ENCODE measurements at places on chromosomes 1 and 21.
A peak's percentile ranks its signal among the peaks of the same experiment; 100 is the strongest.

DNA sequence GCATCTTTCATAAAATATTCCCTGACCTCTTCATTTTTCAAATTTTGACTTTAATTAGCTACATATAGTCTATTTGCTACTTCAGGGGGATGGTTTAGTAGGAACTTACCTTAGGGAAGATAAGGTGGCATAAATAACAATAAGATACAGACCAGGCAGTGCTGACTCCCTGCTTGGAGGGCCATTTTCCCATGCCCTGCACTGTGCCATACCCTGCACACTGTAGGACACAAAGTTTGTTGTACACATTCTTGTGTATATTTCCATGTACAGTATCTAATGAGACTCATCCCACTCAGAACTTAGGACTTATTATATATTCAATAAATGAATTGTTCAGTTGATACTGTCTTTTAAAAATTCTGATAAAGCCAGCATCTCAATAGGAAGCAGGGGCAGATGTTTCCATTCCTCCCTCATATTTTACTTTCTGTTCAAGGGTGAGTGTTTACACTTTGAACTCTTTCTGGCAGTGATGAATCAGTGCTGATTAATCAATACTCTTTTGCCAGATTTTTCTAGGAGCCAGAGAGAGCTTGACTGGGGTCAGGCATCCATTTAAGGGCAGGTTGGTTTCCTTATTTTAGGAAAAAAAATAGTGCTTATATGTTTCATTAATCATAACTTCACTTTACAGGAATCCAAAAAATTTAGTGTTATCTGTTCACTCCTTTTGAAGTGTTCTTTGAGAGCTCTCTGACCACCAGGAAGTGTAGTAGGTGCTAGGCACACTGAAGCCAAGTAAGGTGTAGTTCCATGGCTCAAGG lies 30.6 kb downstream of the MPZL1 start:
- DNase-seq, result no peak

DNA sequence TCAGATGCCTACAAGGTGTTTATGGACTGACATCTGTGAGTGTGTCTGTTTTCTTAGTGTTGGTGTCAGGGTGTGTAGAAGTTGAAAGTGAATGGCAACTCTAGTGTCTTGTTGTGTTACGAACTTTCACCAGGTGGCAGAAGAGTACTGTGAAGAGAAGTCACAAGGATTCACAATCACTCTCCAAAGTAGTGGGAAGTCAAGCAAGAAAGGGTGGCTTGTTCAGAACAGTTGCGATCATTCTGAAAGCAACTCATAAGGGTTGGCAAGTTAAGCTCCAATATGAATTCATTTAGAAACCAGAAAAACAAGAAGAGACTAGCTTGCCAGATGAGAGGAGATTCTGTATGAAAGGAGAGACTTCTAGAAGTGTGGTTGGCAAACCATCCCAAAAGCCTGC lies 86.1 kb downstream of the FASLG start:
- peak; percentile 53 for DNase-seq

DNA sequence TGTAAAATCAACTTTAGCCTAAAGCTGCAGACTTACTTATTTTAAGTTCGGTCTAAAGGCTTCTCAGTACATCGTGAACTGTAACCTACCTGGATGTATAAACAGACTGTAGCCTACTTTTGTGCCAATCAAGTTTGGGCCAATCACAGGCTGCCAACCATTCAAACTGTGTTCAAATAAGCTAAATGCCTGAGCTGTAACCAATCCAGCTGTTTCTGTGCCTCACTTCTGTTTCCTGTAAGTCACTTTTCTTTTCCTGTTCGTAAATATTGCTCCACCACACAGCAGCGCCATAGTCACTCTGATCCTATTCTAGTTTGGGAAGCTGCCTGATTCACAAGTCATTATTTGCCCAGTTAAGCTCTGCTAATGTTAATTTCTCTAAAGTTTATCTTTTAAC lies 37.5 kb upstream of the SLAMF9 start:
- no peak for DNase-seq

DNA sequence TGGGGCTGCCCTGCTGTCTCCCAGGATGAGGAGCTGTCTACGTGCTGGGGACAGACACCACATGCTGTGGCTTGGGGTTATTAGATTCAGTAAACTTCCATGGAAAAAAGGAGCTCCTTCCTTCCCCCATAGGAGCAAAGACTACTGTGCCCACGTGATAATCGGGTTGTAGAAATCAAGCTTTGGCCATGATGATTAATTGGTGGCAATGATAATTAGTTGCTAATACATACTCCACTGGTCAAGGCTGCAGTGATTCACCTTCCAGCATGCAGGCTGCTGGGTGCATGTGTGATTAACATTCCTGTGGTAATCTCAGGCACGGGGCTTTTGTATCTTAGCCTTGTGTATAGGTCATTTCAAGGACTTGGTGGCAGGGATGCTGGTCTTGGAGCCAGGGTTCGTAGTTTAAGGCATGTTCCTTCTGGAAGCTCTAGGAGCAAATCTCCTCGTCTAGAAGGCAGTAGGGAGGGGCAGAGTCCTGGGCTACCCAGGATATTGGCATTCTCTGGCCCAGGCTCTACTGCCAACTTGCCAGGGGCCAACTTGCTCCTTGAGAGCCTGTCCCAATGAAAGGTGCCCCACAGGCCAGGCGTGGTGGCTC lies 41.4 kb downstream of the TMCO4 start:
- no peak for DNase-seq

GRCh38 chr1:76876655-76877395 lies 9.5 kb downstream of the ST6GALNAC5 start:
- no peak for DNase-seq

DNA sequence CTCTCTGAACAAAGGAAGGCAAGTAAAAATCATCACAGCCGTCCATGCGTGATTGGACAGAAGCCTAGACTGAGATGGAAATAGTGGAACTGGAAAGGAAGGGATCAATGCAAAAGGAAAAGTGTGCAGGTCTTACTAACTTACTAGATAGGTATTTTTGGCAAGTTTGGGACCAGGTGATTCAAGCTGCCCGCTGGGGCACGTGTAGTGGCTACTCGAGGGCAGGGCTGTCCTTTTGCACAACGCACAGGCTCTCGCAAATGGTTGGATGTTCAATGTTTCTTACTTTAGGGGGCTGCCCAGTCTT lies 566 bp upstream of the ALG6 start:
- no peak for DNase-seq

GRCh38 chr1:2429780-2430591 lies 17.6 kb upstream of the PEX10 start:
- no peak for DNase-seq

DNA sequence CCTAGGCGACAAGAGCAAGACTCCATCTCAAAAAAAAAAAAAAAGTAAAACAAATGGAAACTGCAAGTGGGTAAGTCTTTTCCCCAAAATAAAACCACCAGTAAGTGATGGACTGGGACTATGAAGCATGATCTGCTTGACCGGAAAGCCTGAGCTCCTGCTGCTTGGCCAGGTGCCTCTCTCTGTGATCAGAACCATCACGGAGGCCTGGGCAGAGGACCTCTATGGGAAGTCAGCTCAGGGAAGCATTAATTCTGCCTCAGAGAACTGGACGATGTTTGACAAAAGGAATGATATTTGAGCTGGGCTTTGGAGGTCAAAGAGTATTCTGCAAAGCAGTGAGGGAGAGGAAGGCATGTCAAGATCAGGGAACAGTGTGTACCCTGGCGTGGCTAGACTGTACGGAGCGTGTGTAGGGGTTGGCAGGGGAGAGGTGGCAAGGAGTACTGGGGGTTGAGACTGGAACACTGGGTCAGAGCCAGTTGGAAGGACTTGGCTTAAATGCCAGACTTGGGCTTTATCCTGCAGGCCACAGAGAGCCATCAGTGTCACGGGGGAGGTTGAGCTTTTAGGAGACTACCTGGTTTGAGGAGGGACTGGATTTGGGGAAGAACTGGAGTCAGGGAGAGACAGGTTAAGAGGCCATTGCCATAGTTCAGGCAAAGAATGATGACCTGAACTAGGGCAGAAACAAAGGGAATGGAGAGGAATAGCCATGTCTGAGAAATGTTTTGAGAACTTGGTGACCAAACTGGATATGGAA lies 16.4 kb downstream of the ATP1A2 start:
- no peak for DNase-seq

DNA sequence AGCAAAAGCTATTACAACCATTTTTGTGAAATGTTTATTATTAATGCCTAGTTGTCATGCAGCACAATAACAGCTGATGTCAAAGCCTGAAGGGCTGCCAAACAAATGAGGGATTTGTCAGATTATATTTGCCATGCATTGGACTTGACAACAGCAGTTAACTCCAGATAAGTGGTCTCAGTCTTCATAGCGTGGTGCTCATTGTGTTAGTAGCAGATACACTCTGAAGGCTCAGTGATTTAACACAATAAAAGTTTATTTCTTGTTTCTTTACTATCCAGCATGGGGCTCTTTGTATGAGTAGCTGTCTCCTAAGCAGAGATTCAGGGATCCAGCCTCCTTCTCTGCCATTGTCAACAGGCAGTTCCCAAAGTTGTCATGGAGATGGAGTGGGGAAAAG lies 76.0 kb upstream of the PTGFRN start:
- DNase-seq, result no peak

DNA sequence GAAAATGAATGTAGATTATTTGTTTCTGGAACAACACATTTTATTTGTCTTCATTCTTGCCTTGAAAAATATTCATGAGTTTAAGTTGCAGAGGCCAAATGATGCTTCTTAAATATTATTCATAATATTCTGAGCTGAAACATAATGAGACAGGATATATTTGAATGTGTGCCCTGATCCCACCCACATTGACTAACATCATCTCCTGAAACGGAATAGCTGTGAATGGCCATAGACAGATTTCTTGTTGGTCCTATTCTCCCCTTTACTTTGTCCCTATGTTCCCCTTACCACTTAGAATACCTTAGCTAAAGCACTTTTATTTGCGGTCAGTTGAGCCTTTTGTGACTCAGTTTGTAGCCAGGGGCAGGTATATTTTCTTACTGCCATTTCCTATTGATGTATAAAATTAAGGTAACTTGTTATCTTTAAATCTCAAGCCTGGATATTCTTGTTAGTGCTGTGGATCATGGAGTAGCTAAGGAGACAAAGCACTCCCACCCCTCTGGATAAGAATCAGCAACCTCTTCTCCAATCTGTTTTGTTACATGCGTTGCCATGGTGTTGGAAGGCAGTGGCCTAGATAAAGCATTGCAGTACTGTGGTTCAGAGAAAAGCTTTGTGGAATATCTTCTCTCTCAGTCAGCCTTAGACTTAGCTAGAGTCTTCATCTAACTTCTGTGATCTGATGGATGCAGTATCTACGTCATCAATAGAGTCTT lies 478.5 kb upstream of the DEPDC1 start:
- DNase-seq, result no peak

DNA sequence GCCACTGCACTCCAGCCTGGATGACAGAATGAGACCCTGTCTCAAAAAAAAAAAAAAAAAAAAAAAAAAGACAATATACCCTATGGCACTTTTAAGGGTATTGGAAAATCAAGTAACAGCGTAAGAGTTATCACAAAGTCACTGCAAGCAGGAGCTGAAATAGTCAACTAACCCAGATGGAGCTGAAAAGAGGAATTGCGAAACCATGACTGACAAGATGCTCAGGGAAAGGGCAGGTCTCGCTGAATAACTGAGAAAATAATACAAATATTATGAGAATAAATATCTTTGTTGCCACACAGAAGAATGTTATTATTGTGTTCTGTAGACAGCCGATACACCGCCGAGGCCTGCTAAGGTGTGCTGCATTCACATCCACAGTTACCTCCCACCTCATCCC lies 17.8 kb downstream of the HLCS start:
- no peak for DNase-seq

GRCh38 chr1:226712742-226713419 lies 26.2 kb downstream of the ITPKB start:
- DNase-seq, result no peak

GRCh38 chr1:151641229-151641628 lies 29.4 kb downstream of the SNX27 start:
- no peak for DNase-seq

- no peak for DNase-seq
These were observed 31.9 kb upstream of the PKP1 start for GRCh38 chr1:201251411-201251810.

- no peak for DNase-seq
These were observed 19.7 kb downstream of the FGGY start for GRCh38 chr1:59316497-59317128.

GRCh38 chr1:206679738-206680211 lies 4.9 kb upstream of the MAPKAPK2 start:
- DNase-seq, result peak; percentile 81

GRCh38 chr1:61647142-61647541 lies 77.8 kb downstream of the TM2D1 start:
- DNase-seq, result no peak

DNA sequence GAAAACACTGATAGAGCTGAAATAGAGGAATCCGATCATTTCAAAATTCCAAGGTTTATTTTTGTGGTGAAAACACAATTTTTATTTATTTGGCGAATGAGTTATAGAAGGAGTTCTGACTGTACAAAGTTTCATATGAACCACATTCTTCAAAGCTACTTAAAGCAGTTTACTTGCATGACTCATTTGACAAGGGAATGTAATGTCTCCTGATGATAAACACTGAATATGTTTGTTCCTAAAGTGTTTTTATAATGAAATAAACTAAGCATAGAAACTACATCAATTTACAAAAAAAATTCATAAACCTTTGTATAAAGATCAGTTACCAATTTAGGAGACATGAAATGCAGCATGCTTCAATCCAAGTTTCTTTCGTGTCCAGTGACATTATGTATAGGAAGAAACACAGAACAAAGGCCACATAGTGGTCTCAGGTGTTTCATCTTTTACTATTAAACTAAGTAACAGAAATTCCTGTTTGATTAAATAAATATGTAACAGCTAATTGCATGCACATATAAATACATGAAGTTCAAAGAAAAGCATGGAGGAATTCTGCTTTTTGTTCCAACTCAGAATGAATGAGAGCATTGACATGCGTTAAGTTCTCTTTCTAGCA lies 2.5 kb downstream of the PRKACB start:
- no peak for DNase-seq

GRCh38 chr21:35954066-35954465 lies 106.3 kb downstream of the SETD4 start:
- DNase-seq, result no peak

DNA sequence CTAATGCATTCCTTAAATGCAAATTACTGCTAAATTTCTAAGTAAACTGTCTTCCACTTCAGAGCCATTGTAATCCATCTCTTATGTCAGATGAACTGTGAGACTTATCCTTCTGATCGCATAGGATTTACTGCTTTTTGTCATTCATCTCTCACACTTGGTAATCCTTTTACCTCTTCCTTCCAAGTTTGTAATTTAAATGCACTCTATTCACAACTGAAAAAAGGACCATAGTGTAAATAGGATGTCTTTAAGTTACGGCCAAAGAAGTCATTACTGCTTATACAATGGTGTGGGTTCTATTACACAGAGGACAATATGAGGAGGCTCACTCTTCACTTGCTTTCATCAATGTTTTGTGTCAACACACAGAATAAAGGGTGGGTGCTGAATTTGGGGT lies 393.3 kb downstream of the PTBP2 start:
- no peak for DNase-seq

- no peak for DNase-seq
These were observed 96.9 kb downstream of the PAPPA2 start for GRCh38 chr1:176559878-176560277.

- DNase-seq, result no peak
These were observed 82.8 kb downstream of the TRIM33 start for GRCh38 chr1:114428083-114428754.
